Psoas muscle (tissue), 8 donors: ENCODE measurements at places on chromosomes 5 and 9.

DNA sequence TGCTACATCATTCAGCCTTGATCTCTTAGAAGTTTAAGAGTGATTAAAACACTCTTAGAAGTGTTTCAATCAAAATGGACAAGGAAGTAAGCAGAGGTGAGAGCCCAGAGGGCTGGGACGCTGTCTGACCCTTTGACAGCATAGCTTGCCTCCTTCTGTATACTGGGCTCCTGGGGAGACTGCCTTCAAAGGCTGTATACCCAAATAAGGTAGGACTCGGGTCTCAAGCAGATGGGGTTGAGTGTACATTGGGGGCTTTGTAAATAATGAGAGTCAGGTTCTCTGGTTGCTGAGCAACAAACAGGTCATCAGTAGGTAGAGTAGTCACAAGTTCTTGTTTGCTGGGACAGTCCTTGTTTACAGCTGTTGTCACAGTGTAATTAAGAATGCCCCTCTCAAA lies 97.1 kb downstream of the PJA2 start:
- no peak for DNase-seq

DNA sequence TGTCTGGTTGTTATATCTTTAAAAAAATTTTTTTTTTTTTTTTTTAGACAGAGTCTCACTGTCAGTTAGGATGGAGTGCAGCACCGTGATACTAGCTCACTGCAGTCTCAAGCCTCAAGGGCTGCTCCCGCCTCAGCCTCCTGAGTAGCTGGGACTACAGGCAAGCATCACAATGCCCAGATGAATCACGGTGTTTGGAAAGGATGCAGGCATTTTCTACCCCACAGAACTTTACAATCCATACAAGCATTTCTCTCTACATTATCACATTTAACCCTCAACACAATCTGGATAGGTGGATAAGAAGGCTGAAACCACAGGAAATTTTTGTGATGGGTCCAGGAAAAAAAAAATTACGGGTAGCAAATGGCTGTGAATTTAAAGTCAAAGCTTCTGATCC lies 5.8 kb upstream of the PCA3 start:
- no peak for DNase-seq

DNA sequence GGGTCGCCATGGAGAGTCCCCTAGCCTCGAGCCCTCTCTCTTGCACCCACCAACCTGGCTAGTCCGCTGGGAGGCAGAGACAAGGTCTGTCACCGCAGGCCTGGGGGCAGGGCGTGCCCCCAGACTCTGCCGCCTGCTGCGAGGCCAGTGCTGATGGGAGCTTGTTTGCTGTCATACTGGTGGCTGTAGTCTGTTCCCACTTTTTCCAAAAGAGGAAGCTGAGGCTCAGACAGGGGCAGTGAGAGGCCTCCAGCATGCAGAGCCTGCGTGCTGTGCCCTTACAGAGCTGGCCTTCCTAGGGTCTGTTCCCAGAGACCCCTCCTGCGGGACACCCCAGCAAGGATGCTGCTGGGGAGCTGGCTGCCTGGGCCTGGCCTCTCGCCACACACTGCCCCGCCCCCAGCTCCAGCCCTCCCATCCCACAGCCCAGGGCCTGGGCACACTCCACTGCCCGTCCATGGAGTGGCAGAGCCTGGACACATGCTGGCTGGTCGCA lies 21.0 kb upstream of the SUSD3 start:
- DNase-seq: no peak

DNA sequence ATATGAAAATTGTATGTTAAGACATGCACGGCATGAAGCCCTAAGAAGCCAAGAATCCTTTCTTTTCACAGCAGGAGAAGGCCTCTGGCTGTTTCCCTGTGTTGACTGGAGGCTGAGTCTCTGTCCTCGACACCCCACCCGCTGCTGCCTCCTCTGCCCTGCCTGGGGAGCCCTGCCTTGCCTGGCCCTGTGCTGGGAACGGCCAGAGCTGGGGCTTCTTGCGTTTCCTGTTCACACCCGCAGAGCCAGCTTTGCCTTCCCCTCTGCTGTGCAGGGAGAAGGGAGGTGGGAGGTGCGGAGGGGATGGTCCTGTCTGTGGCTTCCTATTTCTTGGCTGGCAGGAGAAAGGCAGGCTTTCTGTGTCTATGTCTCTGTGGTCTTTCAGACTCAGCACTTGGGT lies 6.9 kb upstream of the GMCL2 start:
- no peak for DNase-seq

DNA sequence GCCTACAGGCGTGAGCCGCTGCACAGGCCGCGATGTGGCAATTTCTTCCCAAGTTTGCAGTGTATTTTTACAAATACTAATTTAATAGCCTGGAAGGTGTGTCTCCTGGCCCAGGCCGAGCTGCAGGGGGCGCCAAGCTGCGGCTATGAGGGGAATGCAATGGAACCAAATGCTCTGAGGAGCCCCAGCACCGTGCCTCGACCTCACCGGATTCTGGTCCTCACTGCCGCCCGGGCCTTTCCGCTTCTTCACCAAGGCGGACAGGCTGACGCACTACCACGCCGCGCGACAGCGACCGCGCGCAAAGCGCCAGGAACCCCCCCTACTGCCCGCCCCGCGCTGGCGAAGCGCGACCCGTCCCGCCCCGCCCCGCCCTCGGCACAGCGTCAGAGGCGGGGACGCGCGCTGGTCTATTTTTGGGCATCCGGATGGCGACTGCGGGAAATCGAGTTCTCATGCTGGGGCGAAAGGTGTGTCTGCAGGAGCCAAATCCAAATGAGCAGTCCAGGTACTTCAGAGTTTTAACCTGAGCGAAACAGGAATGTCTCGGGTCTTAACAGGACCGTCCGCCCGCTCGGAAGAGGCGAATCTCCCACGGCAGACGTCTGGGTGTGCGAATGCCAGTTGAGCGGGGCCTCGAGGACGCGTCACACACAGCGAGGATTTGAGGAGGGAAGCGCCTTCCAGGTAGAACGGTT lies 31.7 kb upstream of the PRXL2C start:
- DNase-seq: peak; percentile 93

- DNase-seq: no peak
Observed at GRCh38 chr5:149834246-149834855, 104.2 kb downstream of the PPARGC1B start.

DNA sequence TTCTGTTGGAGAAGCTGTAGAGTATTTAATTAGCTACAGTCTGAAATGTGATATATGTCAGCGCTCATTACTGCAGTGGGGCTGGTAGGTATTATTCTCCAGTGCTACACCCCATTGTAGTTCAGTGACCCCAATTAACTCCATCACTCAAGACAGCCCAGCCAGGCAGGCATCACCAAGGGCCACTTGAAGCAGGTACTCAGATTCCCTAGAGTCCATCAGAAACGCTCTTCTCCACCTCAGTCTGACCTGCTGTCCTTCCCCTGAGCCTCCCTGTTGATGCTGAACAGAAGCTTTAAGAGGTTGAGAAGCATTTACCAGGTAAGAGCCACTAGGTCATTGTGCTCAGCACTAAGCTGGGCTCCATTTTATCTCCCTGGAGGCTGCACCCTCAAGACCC lies 71.8 kb downstream of the GALNT10 start:
- DNase-seq: no peak

- DNase-seq: no peak
Observed at GRCh38 chr5:141954194-141954593, 3.8 kb downstream of the PCDH12 start.

GRCh38 chr5:28691526-28691925 lies 1653.1 kb upstream of the CDH9 start:
- no peak for DNase-seq

DNA sequence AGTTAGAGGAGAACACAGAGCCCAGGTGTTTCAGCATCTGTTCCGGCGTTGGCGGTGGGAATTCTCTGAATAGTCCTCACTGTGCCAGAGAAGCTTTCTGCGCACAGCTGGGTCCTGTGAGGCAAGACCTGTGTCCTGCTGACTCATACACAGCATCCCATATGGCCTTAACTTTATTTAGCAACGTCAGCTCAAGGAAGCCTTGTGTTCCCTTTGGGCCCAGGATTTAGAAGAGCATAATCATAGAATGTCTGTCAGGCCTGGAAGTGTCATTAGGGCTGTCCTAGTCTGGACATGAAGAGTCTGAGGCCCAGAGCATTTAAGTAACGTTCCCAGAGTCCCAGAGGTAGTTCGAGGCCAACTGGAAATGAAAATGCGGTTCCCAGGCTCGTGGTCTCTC lies 188.6 kb upstream of the DMRT1 start:
- peak; percentile 84 for DNase-seq

GRCh38 chr5:40334242-40334635 lies 345.5 kb upstream of the PTGER4 start:
- no peak for DNase-seq

GRCh38 chr9:124755061-124755460 lies 16.1 kb downstream of the NR6A1 start:
- DNase-seq: no peak

DNA sequence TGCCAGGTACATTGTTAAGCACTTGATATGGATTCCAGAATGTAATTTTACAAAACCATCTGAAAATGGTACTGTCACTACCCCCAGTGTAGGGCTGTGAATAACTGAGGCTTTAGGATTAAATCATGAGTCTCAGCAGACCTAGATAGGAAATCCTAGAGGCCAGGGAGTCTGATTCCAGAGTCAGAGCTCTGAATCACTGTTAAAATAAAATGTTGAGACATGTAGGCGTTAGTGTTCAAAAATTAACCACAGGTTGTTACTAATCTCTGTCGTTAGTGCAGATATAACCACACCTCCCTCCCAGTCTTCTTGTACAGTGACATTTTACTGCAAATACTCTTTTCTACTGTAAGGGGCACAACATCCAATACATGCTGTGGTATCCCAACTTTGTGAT lies 1828.8 kb downstream of the MAT2B start:
- no peak for DNase-seq

DNA sequence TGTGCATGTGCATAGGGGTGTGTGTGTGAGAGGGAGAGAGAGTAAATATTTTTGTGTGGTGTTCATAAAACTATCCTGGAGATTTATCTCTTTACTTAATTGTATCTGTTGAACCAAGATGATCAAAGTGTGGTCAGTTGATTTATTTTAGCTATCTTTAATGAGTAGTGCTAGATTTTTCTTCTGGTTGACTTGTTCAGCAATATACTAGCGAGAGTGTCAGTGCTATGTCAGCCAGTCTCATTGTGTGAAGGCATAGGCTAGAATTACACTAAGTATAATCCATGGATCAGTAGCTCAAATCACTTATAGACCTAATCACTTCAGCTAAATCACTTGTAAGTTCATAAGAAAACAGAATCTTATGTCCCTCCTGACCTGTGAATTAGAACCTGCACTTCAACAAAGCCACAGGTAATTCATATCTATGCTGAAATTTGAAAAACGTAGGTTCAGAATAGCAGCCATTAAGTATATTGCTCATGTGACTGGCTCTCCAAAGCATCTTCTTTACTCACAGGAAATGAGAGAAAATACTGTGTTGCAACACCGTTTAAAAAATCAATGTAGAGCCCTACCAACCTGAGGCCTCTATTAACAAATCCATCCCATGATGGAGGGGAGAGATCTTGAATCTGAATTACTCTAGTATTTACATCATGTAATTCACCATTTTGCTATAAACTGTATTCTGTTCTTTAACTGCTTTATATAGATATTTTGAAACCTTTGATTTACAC lies 203.1 kb upstream of the ACTBL2 start:
- no peak for DNase-seq

GRCh38 chr5:36359267-36359666 lies 57.6 kb upstream of the RANBP3L start:
- DNase-seq: peak; percentile 48

DNA sequence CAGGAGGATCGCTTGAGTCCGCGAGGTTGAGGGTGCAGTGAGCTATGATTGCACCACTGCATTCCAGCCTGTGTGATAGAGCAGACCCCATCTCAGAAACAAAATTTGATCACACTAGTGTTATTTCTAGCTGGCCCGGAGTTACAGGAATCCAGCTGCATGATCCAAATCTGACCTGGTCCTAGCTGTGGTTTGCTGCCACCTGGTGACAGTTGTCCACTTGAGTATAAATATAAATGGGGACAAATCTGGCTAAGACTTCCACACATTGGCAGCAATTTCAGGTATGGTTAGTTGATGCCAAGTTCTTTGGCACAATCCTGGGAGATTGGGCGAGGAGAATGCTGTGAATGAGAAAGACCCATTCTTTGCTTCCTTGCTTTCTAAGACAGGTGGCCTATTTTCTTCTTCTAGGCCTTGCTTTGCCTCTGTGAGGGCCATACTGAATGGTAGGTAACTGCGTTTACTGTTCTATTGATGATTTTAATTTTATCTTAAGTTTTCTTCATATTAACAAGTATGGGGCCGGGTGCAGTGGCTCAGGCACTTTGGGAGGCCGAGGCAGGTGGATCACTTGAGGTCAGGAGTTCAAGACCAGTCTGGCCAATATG lies 35.4 kb downstream of the UBE2R2 start:
- peak; percentile 56 for DNase-seq

- DNase-seq: peak; percentile 70
Observed at GRCh38 chr5:151772029-151772845, 483 bp downstream of the G3BP1 start.

DNA sequence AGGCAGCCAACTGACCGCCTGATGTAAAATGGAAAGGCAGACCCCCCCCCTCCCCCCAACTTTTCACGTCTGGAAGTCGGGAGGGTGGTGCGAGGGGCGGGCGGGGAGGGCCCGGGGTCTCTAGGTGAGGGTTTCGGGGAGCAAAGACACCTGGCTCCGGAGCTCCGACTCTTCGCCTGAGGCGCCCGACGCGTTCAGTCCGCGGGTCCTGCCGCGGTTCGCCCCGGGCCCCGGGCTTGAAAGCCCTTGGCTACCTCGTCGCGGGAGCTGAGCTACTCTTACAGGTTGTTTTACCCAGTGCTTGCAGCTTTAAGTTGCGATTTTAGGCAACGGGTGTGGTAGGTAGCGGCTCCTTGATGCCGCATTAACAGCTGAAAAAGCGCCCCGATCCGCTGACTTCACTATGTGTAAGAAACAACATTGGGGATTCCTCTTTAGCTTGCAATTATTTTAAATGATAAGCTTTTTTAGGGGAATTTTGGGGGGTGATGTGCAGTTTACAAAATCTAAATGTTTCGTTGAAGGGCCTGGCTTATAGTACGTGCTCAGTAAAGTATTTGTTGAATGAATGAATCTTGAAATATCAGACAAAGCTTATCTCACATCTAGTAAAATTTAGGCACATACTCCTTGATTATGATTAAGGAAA lies 722 bp downstream of the CDC42SE2 start:
- peak; percentile 53 for DNase-seq
